ENCODE measurements at places on chromosomes 3 and 15. TPM values are rescaled to one million over a fixed set of nuclear protein-coding genes. Genes with fewer than 3 reads are reported as not detected.

Gene CD80
- not detected for total RNA-seq

Gene NAA50
- total RNA-seq, result 265 TPM

Gene GP9
- total RNA-seq, result not detected

Gene ZMYND10
- total RNA-seq, result 0.24 TPM

Measured in psoas muscle (tissue), 8 donors.